ENCODE measurements at places on chromosomes 12 and 14.

DNA sequence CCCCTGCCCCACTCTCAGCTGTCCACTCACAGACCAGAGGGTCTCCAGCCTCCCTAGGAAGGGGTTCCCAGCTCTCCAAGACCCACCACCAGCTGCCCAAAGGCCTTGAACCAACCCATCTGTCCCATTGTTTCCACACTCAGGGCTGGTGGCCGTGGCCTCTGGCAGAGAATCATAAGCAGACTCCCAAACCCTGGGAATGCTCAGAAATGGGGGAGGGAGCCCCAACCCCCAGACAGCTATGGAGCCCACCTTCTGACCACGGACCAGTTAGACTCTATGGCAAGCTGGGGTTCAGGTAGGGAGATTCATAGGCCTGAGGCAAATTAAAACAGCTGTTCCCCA, 280.0 kb downstream of the DPF3 start:
- no peak for DNase-seq

DNA sequence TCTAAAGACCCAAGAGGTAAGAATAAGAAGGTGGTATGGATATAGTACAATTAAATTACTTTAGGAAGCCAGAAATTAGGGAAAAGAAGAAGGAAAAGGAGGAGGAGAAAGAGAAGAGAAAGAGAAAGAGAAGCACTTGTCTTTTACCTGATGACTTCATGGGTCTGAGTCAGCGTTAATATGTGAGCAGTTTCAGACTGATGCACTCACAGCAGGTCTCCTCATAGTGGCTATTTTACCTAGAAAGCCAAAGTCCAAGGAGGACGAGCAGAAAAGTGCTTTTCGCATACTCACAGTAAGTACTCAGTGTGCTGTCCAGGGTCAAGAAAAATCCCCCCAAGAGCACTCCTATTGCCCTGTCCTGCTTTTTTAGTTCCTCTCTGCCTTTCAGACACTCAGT, 222.1 kb downstream of the C12orf42 start:
- DNase-seq: no peak

DNA sequence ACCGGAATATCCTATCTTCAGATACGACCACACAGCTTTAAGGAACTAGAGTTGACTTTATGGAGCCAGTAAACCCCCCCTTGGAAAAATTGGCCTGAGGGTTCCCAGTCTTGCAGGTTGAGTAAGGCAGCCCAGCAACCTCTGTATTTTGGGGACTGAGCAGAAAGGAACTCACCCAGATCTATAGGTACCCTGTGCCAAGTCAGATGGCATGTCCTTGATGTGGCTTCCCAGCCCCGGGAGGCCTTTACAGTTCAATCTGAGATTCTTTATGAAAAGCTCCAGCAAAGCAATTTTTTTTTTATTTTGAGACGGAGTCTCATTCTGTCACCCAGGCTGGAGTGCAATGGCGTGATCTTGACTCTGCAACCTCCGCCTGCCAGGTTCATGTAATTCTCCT, 27.6 kb downstream of the TMEM121 start:
- no peak for DNase-seq

DNA sequence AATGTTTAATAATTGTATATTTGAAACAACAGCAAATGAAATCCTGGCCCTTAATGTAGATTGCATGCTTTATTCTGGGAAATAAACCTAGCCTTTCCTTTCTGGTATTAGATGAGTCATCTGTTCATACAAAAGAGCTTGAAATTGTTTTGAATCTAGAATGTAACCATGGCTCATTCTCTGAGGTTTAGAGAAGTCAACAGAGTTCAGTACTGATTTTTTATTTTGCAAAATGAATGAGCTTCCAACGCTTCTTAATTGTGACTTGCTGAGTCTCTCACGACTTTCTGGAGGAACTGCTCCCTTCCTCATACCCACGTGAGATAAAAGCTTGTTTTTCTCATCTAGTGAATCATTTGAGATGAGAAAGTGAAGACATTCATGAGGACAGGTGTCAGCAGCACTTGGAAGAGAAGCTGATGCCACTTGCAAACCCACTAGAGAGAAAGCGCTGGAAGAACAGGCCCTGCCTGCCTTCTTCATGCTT, 509.6 kb downstream of the VRK1 start:
- DNase-seq: no peak

DNA sequence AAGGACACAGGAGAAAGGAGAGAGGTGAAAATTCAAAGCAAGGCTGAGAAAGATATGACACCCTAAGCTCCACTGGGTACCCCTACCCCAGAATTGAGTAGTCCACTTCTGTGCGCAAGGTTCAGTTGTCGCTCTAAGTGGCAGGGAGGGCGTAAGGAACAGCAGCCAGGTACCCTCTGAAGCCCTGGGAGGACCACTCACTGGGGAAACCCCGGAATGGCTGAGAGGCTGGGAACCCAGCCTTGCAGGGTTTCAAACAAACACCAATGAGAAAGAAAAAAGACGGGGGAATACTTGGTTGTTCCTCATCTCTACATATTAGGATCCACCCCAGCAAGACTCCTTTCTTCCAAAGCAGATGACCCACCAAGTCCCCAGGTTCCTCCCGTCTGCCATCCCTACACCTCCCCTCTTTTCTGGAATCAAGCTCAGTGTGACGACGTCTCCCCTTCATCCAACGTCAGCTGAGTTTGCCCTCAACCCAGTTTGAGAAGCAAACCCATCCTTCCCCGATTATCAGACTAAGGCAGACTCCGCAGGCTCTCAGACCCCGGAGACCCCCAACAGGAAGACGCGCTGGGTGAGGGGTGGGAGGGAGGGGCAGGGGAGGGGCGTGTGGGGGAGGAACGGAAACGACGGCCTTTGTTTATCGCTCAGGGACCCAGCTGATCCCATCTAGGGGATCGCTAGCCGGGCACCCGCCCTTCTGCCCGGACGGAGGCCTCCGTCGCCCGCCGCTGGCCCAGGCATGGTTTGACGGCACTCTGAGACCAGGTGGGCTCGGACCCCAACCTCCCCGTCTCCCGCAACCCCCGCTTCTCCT, 795 bp downstream of the LMBR1L start:
- DNase-seq: peak; percentile 49

DNA sequence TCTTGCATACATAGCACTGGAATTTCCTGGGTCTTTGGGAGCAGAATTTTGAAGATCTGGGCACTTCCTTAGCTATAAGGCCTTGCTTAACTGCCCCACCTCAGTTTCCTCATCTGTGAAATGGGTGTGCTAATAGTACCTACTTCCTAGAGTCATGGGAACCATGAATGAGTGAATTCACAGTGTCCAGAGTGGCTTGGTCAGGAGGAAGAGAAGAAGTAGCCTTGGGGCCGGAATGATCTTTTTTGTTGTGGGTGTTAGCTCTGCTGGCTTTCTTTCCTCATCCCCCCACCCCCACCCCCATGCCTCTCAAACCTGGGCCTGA, 2.4 kb downstream of the SH2B3 start:
- no peak for DNase-seq

GRCh38 chr12:108542320-108542719, 18.7 kb downstream of the SART3 start:
- DNase-seq: no peak

GRCh38 chr12:110117956-110118685, 6.0 kb upstream of the IFT81 start:
- DNase-seq: peak; percentile 84

- peak; percentile 13 for DNase-seq
Measured at GRCh38 chr14:24513009-24513408, 4.9 kb upstream of the CMA1 start.

DNA sequence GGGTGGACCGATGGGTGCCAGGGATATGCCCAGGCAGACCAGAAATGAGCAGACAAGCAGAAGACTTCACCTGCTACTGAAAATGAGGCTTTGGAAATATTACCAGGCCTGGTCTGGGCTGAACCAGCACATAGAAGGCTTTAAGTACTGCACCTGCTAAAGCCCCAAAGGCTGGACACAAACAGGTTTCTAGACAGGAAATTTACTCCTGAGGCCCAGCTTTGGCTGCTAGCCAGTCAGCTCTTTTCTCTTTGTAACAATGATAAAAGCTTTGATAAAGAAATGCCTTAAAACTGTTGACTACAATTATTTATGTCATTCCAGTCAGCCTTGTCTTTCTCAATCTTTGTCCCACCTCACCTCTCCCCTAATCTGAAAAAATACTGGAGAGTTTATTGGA, 228.9 kb upstream of the EGLN3 start:
- DNase-seq: no peak

DNA sequence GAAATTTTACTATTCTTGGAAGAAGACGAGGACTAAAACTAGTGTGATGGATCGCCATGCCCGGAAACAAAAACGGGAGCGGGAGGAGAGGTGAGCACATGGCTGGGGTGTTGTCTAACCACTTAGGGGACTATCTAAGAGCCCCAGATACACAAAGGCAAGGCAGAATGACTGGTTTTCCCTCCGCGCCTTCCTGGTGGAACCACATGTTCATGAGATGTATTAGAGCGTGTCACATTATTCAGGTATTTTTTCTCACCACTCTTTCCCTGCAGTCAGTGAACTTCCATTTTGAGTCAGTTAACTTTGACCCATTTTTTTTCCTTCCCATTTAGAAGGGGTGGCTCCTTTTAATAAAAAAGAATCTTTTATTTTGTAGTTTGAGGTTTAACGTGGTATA, 68.8 kb upstream of the TRAF3 start:
- DNase-seq: no peak

- peak; percentile 56 for DNase-seq
Measured at GRCh38 chr14:76584271-76584702, 177.0 kb upstream of the VASH1 start.

DNA sequence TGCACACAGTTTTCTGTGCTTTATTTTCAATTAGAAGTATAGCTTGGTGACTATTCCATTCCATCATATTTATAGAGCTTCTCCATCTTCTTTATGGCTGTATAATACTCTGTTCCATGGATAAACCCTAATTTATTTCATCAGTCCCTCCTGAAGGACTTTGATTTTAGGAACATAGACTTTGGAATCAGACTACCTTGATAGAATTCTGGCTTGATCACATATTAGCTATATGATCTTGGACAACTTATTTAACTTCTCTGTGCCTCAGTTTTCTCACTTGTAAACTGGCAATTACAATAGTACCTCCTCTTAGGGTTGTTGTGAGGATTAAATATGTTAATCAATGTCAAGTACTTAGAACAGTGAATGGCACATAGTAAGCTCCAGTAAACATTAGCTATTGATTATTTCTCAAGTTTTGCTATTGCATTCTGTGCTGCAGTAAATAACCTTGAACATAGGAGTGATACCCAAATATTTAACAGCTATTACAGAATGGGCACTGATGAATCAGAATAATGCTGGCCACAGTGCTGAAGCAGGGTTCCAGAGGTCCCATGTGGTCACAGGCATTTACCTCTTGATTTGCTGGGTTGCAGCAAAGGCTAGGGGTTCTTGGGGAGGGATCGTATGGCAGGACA, 12.2 kb upstream of the NR1H4 start:
- DNase-seq: no peak

DNA sequence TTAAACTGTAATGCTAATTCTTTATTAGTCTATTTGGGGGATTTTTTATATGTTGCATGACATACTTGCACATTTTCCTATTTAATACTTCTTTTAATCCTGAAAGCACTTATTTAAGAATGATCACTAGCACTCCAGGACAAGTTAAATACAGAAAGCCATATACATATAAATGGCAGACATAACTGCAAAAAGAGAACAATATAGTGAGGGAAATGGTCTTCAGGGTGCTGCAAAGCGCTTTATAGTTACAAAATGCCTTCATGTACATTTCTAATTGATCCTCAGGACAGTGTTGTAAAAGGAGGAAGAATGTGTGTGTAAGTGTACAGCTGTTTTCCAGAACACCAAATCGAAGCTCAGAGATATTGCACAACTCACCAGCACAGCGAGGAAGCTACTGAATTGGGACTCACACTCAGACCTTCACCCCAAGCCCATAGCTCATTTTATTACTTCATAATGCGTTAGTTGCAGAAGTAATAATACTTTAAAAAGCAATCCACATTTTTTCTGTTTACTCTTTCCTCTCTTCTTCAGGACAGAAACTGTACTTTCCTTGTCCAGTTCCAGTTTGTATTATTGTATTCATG, 428.2 kb downstream of the RAD51B start:
- DNase-seq: peak; percentile 16

DNA sequence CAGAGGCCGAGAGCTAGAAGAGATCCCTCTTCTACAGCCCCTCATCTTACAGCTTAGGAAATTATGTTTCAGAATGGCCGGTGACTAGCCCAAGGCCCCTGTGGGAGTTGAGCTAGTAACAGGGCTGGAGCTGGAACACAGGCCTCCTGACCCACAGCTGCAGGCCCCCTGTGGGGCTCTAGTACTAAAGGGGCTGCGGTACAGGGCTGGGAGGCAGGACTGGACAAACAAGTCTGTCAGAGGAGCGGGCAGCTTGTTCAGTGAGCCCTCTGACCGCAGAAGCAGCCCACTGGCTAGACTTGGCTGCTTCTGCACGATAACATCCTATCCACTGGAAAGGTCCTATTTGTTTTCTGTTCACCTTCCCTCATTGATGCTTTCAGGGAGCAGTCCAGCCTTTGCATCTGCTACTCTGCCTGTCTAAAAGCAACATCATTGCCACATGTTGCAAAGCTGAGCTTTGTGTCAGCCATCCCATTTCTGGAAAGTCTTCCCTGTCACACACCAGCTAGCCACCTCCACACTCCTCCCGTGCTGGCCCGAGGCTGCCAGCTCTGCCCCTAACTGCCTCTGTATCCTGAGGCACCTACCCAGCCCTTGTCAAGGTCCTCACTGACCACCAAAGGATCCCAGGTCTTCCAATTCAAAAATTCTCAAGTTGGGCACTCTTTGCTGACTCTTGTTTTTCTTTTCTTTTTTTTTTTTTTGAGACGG, 10.2 kb downstream of the PSMC1 start:
- no peak for DNase-seq

GRCh38 chr12:16359512-16360491, 12.4 kb downstream of the MGST1 start:
- DNase-seq: peak; percentile 65

GRCh38 chr14:102140750-102141145, 1.1 kb downstream of the WDR20 start:
- DNase-seq: no peak

DNA sequence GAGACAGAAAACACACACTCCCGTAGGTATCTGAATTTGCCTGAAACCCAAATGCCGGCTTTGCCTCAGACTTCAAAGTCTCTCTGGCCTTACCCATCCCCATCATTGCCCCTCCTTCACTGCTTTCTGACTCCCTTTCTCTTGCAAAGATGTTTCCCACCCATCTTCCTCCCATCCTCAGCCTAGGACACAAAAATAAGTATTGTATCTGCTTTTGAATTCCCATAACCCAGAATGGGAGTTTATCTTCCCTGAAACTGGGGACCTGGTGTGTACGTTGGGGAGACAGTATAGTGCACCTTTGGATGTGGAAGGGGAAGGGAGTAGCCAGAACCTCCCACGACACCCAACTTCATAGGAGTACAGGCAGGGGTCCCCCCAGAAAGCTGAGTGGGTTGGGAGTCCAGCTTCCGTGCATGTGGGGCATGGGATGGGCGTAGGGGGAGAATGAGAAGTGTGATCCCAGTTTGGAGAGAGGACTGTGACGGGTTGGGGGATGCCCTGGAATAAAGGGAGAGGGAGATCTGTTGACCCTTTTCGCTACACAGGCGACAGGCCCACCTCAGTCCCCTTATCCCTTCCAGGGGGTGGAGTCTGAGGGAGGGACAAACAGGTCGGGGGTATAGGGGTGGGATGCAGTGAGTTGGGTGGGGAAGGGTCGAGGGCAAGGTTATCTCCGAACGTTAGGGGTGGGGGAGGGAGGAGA, 488 bp upstream of the KIF5A start:
- no peak for DNase-seq

All from lung microvascular endothelial cell (primary cell).